ENCODE measurements at places on chromosomes 4 and X.

- no peak for DNase-seq
These were observed 472.2 kb upstream of the KLHL4 start for GRCh38 chrX:87045352-87045751.

DNA sequence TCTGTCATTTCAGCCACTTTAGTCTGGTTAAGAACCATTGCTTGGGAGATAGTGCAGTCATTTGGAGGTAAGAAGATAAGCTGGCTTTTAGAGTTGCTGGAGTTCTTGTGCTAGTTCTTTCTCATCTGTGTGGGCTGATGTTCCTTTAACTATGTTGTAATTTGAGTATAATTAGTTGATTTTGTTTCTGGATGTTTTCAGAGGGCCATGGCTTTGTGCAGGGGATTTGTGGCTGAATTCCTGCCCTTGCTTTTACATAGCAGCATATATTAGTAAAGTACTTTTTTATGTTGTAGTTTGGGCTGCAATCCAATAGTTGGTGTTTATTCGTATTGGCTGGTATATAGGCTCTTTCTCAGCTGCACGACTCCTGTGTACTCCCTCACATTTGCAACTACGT, 339.6 kb downstream of the ANKRD50 start:
- DNase-seq, result no peak

DNA sequence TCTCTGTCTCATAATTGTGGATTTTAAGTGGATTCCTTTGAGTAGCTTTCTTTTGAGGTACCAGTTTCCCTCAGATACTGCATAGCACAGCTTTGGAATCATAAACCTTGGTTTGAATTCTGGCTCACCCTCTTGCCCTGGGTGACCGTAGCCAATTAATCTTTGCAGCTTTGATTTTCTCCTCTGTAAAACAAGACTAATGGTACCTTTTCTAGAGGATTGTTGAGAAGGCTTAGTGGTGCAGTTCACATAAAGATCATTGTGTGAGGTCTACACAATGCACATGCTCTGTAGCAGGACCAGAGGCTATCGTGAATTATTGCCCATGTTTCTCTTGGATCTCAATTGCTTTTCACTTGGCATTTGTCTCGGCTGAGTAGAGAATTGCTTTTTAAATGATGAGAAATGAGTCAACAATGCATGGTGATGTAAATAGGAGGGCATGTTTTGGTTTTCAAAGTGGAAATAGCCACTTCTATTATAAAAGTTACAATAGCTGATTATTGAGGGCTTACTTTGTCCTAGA, 47.9 kb downstream of the TMEM131L start:
- DNase-seq, result peak; percentile 85

- DNase-seq, result no peak
These were observed 3.6 kb downstream of the OTUD4 start for GRCh38 chr4:145176641-145177432.

DNA sequence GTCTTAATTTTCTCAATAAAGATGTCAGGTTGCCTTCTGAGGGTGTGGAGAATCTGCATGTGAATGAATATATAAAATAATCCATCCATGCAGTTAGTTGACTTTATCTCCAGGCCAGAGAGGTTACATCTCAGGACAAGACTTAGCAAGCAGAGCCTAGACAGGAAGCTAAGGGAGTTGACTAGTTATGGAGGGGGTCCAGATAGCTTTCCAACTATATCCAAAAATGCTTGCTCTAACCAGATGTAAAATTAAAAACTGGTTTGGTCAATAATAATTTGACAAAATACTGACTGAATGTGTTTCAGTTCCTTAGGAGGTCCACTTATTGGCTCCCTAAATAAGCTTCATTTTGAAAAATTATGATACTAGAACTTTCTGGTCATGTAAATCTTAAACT, 101.4 kb downstream of the PAPSS1 start:
- peak; percentile 7 for DNase-seq

DNA sequence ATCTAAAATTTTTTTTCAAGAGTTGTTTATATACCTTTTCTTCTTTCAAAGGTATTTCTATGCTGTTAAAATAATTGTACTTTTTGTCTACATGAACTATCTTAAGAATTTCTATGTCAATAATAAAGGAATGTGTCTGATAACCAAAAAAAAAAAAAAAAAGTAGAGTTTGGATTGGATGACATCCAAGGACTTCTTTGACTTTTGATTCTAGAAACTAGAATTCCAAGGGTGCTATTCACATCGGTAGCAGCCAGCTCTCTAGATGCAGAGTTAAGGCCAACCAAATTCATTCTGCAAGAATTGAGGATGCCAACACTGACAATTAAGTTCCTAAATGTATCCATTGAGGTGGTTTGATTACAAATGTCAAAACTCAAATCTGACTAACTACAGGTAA, 42.0 kb upstream of the PRKG2 start:
- peak; percentile 78 for DNase-seq

DNA sequence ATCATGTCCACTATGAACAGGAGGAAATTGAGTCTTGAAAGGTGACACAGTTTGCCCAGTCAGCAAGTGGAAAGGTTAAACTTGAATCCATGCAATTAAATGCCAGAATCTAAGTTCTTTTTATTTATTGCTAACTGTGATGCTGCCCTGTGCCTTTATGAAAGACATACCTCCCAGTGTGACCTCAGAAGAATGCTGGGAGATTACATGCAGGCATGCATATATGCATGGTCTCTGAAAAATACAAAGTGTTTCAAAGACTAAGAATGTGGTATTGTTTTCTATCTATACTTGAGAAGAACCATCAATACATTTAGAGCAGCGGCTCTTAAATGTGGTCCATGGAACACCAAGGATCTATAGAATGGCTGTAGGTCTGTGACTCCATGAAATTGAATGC, 45.6 kb downstream of the CCDC149 start:
- DNase-seq, result no peak

- DNase-seq, result no peak
These were observed 3.3 kb downstream of the SH3TC1 start for GRCh38 chr4:8202108-8203051.

DNA sequence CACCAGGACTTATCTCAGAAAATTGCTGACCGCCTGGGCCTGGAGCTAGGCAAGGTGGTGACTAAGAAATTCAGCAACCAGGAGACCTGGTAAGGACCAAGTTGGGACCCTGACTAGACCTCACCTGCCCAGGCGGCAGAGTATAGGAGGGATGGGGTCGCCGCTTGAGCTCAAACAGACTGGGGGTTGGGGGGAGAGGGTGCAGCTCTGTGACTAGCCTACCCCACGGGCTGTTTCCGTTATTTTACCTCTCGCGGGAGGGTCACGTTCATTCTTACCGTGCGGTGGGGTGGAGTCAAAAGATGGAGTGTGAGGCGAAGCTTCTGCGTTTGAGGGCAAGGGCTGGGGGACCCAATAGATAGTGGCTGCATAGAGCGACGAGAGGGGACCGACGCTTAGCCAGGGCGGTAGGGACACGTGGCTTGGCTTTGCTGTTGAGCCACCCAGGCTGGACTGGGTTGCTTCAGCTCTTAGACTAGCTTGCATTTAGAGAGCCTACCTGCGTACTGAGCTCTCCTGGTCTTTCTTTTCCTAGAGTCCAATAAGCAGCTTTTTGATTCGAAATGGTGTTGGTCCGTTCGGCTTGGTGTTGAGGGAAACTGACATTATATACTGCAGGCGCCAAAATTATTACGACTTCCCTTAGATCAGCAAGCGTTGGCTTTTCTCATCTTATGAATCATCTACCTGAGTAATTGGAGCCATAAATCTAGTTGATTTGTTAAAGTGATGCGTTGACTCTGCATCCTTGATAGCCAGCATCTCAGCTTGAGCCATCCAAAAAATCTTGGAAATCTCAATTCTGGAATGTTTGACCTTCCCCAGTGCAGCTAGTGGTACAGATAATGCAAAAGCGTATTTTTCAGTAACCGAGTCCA, 591 bp downstream of the PRPS1 start:
- DNase-seq, result peak; percentile 17

DNA sequence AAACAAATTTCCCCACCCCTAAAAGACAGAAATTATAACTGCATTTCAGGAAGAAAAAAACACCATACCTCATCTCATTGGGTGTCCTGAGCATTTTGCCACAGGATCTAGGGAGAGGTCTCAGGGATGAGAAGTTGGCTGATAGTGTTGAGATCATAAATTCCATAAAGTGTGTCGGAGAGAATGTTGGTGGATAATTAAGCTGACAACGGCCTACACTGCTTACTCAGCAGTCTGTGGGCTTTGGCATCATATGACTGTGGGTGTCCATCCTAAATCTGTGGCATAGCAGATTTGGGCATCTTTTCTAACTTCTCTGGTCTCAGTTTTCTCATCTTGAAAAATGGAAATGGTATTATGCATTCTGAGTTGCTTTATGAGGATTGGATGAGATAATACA, 12.3 kb downstream of the CENPVL3 start:
- DNase-seq, result no peak

DNA sequence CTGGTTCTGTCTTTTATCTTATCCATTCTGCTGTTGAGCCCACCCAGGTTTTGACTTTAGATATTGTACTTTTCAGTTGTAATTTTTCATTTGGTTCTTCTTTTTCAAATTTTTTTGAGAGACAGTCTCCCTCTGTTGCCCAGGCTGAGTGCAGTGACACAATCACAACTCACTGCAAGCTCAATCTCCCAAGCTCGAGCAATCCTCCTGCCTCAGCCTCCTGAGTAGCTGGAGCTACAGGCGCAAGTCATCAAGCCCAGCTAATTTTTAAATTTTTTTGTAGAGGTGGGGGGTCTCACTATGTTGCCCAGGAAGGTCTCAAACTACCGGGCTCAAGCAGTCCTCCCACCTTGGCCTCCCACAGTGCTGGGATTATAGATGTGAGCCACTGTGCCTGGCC, 25.7 kb downstream of the LETM1 start:
- DNase-seq, result no peak

DNA sequence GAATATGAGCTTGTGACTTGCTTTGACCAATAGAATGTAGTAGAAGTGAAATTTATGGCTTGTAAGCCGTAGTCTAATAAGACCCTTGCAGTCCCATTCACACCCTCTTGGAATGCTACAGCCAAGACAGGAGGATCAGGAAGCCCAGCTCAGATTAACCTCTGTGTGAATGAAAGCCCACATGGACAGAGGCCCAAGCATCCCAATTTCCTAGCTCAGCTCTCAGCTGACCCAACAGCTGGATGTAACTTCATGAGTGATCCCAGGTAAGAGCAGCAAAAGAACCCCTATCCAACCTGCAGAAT, 12.8 kb upstream of the PPM1K start:
- no peak for DNase-seq

DNA sequence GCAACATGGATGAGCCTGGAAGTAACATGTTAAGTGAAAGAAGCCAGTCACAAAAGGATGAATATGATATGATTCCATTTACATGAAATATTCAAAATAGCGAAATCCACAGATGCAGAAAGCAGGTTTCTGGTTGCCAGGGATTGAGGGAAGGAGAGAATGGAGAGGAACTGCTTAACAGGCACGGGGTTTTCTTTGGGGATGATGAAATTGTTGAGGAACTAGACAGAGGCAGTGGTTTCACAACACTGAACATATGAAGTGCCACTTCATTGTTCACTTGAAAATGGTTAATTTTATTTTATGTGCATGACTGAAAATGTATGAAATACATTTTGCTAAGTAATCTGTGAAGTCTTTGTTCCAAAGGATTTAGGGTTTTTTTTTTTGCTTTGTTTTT, 182.5 kb upstream of the TBL1X start:
- DNase-seq, result no peak

- DNase-seq, result no peak
These were observed 69.4 kb upstream of the GPR78 start for GRCh38 chr4:8510611-8511285.

DNA sequence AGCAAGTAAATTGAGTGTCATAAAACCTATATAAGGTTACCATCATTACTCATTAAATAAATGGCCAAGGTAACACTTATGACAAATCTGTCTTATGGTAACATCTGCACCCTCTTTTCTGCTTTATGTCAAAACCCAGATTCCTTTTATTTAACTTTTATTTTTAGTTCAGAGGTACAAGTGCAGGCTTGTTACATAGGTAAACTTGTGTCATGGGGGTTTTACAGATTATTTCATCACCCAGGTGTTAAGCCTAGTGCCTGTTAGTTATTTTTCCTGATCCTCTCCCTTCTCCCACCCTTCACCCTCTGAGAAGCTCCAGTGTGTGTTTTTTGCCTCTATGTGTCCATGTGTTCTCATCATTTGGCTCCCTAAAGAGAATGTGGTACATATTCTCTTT, 930.7 kb downstream of the CCSER1 start:
- no peak for DNase-seq

DNA sequence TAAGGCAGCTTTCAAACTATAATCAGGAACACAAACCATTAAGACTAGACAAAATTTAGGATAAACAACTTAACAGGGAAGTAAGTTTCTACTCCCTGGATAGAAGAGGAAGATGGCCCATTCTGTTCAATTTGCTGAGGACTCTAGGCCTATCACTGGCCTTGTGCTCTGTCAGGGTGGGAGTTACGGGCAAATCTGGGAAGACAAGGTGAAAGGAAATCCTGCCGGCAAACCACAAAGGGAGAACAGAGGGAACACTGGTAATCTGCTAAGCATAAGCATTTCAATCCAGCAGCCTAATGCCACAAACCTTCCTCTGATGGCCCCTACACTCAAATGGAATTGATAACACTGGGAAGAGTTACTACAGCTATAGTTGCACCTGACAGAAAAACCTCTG, 8.3 kb downstream of the GPR82 start:
- no peak for DNase-seq

DNA sequence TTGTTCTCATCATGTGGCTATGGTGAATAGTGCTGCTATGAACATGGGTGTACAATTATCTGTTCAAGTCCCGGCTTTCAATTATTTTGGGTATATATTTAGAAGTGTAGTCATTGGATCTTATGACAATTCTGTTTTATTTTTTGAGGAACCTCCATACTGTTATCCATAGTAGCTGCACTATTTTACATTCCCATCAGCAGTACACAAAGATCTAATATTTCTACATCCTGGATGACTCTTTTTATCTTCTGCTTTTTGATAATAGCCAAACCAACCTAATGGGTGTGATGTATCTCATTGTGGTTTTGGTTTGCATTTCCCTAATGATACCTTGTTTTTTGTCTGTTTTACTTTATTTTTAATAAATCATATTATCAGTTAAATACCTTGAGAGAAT, 12.9 kb upstream of the IL13RA1 start:
- no peak for DNase-seq

- no peak for DNase-seq
These were observed 203.0 kb downstream of the CENPC start for GRCh38 chr4:67342291-67342690.

GRCh38 chrX:80876877-80877276, 67.2 kb upstream of the BRWD3 start:
- DNase-seq, result peak; percentile 37

DNA sequence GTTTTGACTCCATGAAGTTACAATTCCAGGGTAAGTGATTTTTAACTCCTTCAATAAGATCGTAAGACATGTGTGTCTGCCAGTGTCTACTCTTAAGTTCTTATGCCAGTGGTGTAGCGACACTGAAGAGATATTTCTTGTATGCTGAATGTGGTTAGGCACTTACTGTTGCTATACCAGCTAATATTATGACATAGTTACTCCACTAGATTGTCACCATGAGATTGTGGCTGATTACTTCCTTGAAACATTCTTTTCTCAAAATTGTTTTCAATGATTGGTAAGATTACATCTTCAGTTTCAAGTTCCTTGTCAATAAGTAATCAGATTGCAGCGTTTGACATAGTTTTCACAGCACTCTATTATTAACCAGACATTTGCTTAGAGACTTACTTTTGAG, 60.6 kb upstream of the PAGE5 start:
- DNase-seq, result no peak

All from fibroblast of skin of scalp (primary cell).